Ureter (tissue), 1 donor: ENCODE measurements at places on chromosomes 3 and 15. TPM values are rescaled to one million over a fixed set of nuclear protein-coding genes. Genes with fewer than 3 reads are reported as not detected.

Gene C3orf49
- not detected for total RNA-seq

Gene TUBGCP4
- 19.8 TPM for total RNA-seq

Gene DISP2
- 0.60 TPM for total RNA-seq

Gene GABRA5
- total RNA-seq = not detected

Gene ATP2B2
- not detected for total RNA-seq
